ENCODE measurements at places on chromosomes 5 and 9.
A peak's percentile ranks its signal among the peaks of the same experiment; 100 is the strongest.

- peak; percentile 43 for DNase-seq
These were observed 798 bp downstream of the MEGF9 start for GRCh38 chr9:120713257-120714087.

GRCh38 chr5:111834926-111835599 is 78.1 kb upstream of the NREP start:
- peak; percentile 34 for DNase-seq

- DNase-seq, result no peak
These were observed 36.1 kb downstream of the CAAP1 start for GRCh38 chr9:26856413-26857032.

- DNase-seq, result no peak
These were observed 8.4 kb downstream of the UBTD2 start for GRCh38 chr5:172274951-172275753.

- DNase-seq, result no peak
These were observed 20.4 kb downstream of the ROPN1L start for GRCh38 chr5:10461904-10462555.

DNA sequence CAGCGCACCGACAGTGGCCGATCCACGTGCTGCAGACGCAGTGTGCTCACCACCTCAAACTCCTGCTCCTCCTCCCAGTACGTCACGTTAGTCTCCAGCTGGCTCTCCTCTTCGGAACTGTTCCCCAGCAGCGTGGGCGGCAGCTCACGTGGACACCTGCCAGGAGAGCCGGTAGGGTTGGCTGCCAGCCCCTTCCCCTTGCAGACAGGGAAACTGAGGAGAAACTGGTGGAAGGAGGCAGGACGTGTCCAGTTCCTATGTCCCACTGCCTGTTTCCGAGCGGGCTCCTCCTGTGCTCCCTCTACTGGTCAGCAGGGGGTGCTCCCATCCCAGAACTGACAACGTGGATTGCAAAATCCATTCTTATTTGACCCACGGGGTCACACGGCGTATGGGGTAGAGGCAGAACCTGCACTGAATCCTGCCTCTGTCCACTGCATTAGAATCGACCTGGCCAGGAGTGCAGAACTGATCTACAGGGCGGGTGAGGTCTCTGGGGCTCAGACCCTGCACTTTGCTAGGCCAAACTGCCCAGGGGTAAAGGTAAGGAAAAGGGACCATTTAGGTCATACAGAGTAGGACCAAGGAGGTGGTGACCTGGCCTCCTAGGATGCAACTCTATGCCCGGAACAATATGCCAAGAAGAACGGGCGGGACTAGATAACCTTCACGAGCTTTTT is 25.7 kb downstream of the PDGFRB start:
- DNase-seq, result peak; percentile 80

DNA sequence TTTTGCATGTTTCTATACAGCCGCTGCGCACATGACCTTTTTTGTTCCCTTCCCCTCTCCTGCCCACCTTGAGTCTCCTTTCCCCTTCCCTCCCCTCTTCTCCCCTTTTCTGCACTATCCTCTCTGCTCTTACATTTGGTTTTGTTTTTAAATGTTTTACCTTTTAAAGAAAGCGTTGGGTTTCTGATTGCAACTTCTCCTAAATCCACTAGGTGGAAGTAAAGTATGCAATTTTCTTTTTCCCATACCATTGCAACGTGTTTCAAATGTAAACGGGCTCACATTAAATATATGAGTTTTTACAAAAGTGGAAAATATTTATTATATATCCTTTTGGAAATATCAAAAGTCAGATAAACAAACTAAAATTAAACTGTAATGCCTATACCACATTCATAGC is 500.9 kb downstream of the DIRAS2 start:
- no peak for DNase-seq
